ENCODE measurements at places on chromosomes 6 and 20. TPM values are rescaled to one million over a fixed set of nuclear protein-coding genes. Genes with fewer than 3 reads are reported as not detected.
A peak's percentile ranks its signal among the peaks of the same experiment; 100 is the strongest.

DNA sequence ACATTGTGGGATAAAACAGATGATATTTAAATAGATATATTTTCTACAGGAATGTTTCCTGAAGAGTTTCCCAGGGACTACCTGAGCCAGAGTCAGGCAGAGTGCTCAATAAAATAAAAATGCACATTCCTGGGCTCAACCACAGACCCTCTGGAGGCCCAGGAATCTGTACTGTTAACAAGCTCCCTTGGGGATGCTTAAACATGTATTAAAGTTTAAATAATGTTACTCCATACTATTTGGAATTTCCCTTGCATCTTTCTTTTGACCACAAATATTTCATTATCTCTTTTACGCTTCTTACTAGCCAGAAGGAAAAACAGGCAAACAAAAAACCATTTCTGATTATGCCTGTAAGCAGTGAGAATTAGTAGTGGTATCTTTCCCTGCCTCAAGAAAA is 42.3 kb downstream of the GPR63 start:
- peaks cover 2% of the 10 kb centered on the region for H3K36me3 ChIP-seq
- no peaks in the 10 kb centered on the region for H3K4me1 ChIP-seq
- H3K27ac ChIP-seq = no peak overlapping the region
- H3K27me3 ChIP-seq = no peaks in the 10 kb centered on the region
- no peak overlapping the region for H3K4me3 ChIP-seq
- DNase-seq = no peak

DNA sequence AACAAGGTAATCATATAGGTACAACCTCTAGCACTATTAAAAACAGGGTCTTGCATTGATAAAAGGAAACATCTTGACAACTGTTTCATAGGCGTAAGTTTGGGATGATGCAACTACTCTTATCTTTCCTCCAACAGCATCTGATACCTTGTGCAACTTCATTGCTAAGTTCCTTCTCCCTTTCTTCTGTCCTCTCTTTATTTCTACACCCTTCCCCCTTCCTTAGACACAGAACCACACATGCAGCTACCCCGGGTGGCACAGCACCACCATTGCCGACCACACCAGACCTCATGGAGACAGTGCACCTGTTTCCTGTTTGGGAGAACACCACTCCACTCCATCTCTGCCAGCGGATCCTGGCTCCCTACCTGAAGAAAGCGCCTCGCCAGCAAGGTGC is 14.4 kb downstream of the MYB start:
- DNase-seq = no peak
- no peak overlapping the region for H3K4me3 ChIP-seq
- H3K36me3 ChIP-seq = no peaks in the 10 kb centered on the region

- H3K36me3 ChIP-seq = no peaks in the 10 kb centered on the region
- peaks cover 4% of the 10 kb centered on the region for H3K4me1 ChIP-seq
- peak overlapping the region; percentile 91 for H3K27ac ChIP-seq
- no peaks in the 10 kb centered on the region for H3K27me3 ChIP-seq
- H3K4me3 ChIP-seq = peak overlapping the region; percentile 41
- DNase-seq = no peak
Measured at GRCh38 chr6:19803331-19804204, 33.6 kb upstream of the ID4 start.

GRCh38 chr6:110277100-110277665 is 81.0 kb downstream of the METTL24 start:
- H3K27ac ChIP-seq = no peak overlapping the region
- no peak overlapping the region for H3K4me3 ChIP-seq
- no peak for DNase-seq

- no peak overlapping the region for H3K4me3 ChIP-seq
- no peak overlapping the region for H3K27ac ChIP-seq
- H3K27me3 ChIP-seq = no peaks in the 10 kb centered on the region
- H3K4me1 ChIP-seq = no peaks in the 10 kb centered on the region
- no peak for DNase-seq
Measured at GRCh38 chr6:161406646-161407045, 132.8 kb upstream of the AGPAT4 start.

- no peak overlapping the region for H3K27ac ChIP-seq
- no peak overlapping the region for H3K4me3 ChIP-seq
- no peaks in the 10 kb centered on the region for H3K4me1 ChIP-seq
- no peaks in the 10 kb centered on the region for H3K27me3 ChIP-seq
- no peaks in the 10 kb centered on the region for H3K36me3 ChIP-seq
Measured at GRCh38 chr6:137744877-137745276, 122.2 kb upstream of the TNFAIP3 start.

- no peak overlapping the region for H3K27ac ChIP-seq
- no peak overlapping the region for H3K4me3 ChIP-seq
- H3K36me3 ChIP-seq = no peaks in the 10 kb centered on the region
- H3K4me1 ChIP-seq = no peaks in the 10 kb centered on the region
- no peak for DNase-seq
Measured at GRCh38 chr6:82063574-82063973, 184.0 kb downstream of the IBTK start.

- H3K27me3 ChIP-seq = no peaks in the 10 kb centered on the region
- H3K4me1 ChIP-seq = peaks cover 5% of the 10 kb centered on the region
- no peak overlapping the region for H3K4me3 ChIP-seq
- no peaks in the 10 kb centered on the region for H3K36me3 ChIP-seq
- no peak for DNase-seq
- no peak overlapping the region for H3K27ac ChIP-seq
Measured at GRCh38 chr6:75287424-75287823, 2.8 kb upstream of the TMEM30A start.

The CPXM1 gene
- total RNA-seq = 3.4 TPM

Data from aorta (tissue), 5 donors.